ENCODE measurements at places on chromosomes 1 and 21.

GRCh38 chr1:3042481-3042880 lies 21.2 kb downstream of the ACTRT2 start:
- no peak for DNase-seq

DNA sequence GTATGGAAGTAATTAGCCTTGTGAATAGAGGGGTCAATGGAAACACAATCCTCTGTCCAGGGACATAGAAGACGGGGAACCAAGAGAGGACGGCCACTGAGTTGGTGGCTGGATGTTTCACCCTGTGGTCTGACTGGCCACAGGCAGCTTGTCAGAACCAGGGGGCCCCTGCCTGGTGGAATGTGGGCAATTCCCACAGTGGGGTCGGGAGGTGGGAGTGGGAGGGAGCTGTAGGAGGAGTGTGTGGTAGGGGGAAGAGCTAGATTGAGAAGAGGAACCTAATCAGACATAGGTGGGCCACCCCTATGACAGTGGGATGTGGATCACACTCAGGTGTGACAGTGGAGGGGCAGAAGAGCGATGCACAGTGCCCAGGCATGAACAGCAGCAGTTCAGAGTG lies 31.3 kb downstream of the TRIM62 start:
- no peak for DNase-seq

DNA sequence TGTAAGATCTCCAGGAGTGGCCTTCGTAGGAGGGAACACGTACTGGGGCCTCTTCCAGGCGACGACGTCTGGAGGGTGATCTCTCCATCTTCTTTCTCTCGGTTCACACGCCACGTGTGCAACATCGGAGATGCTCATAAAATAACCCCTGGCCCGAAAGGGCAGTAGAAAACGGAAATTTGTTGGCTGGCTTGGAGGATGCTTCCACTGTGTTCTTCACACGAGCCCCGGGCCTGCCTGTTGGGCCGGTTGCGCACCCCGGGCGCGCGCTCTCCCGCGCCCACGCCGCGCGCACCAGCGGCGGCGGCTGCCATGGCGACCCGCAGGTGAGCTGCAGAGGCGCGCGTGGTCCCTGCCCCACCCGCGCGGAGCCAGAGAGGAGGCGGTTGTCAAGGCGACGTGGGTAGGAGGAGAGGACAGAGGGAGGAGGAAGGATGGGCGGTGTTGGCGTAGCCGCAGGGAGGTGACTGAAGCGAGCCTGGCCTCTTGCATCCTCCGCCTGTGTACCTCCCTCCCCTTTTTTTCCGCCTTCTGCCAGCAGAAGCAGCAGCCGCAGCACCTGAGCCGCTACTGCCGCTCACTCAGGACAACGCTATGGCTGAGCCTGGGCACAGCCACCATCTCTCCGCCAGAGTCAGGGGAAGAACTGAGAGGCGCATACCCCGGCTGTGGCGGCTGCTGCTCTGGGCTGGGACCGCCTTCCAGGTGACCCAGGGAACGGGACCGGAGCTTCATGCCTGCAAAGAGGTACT lies at the start of gene ELAPOR1:
TSS of gene ELAPOR1 (plus strand) at position 526 of the 752 bp plus-strand sequence. CDS start at position 595, 69 bp downstream.
- no peak for DNase-seq

DNA sequence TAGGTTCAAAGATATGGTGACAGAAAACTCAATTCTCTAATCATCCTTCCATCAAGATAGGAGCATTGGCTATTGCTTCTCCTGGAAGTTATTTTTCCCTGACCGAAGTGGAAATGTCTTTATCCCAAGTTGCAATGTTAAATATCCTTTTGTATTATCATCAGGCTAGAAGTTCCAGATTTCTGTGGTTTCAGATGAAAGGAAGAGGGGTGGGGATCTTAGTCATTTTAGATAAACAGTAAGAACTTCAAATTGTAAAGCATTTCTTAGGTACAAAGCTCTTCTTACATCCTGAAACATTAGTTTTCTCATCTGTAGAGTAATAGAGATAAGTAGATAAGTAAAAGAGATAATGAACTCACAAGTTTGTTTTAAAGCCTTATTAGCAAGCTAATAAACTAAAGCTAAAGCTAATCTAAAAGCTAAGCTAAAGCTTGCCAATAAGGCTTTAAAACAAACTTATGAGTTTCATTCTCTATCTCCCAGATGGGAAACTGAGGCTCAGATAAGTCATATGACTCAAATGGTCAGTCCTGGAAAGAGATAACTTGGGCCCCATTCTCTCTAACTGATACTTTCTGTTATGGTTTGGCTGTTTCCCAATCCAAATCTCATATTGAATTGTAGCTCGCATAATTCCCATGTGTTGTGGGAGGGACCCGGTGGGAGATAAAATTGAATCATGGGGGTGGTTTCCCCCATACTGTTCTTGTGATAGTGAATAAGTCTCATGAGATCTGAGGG lies 99.2 kb upstream of the KCNK2 start:
- no peak for DNase-seq

GRCh38 chr1:168121401-168122011 lies 15.2 kb downstream of the GPR161 start:
- DNase-seq: peak; percentile 95

DNA sequence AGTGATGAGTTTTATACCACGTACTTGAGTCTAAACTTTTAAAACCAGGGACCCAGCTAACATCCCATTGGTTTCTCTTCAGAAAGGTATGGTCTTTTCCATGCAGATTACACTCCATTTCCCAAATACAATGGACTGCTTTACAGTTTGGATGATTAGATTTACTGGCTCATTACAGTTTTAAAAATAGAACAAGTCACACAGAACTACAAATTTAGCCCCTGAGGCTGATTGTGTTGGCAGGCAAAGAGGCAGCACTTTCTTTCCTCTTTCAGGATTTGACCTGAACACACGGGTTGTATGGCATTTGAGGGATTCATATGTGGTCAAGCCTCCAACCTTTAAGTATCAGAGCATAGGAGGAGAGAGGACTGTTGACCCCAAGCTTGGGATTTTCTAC lies 21.8 kb upstream of the VTCN1 start:
- DNase-seq: no peak

- no peak for DNase-seq
These were observed 10.5 kb downstream of the PLCH2 start for GRCh38 chr1:2486558-2486957.

DNA sequence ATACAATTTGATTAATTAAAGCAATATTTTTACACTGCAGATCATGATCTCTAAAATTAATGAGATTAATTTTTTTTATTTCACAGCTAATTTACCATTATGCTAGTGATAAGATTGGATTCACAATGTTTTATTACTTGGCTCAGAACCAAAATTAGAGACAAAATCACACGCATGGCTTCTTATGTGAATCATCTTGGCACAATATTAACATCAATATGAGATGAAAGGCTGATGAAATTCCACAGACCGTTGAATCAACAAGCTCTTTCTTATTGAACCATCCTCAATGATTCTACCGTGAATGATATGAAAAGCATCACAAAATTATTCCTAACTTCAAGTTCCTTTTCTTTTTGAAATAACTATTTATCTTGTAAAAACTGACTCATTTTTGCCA lies 544.9 kb downstream of the KCNT2 start:
- DNase-seq: no peak

GRCh38 chr1:153849487-153850185 lies 73.1 kb downstream of the GATAD2B start:
- no peak for DNase-seq

DNA sequence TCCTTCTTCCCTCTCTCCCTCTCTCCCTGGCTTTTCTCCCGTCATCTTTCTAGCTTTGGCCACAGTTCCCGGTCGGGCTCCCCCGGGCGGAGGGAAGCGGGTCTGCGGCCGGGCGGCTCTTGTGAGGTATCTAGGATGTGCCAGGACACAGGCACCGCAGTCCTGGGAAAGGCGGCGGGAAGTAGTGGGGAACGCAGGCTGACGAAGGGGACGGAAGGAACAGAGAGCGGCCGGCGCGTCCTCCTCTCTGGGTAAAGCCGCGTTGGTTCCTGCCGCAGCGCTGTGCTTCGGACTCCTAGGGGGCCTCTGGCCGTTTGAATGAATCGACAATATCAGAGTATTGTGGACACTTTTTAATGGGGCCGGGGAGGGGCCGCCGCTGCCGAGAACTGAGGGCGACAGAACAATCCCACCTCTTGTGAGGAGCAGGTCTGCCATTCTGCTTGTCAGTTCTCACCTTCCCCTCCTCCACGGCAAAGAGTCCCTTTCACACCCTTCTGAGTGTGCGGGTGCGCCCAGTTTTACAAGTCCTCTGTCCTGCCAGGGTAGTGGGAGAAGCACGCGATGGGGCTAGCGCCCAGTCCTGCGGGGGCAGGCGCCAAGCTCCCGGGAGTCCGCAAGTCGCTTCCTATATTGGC lies 1.2 kb upstream of the LHX9 start:
- no peak for DNase-seq

Data from coronary artery (tissue), 2 donors.